AG10803 (cell line): ENCODE measurements at places on chromosomes 13 and 19.

GRCh38 chr19:35889370-35890112 is 10.8 kb downstream of the NFKBID start:
- no peak for DNase-seq

DNA sequence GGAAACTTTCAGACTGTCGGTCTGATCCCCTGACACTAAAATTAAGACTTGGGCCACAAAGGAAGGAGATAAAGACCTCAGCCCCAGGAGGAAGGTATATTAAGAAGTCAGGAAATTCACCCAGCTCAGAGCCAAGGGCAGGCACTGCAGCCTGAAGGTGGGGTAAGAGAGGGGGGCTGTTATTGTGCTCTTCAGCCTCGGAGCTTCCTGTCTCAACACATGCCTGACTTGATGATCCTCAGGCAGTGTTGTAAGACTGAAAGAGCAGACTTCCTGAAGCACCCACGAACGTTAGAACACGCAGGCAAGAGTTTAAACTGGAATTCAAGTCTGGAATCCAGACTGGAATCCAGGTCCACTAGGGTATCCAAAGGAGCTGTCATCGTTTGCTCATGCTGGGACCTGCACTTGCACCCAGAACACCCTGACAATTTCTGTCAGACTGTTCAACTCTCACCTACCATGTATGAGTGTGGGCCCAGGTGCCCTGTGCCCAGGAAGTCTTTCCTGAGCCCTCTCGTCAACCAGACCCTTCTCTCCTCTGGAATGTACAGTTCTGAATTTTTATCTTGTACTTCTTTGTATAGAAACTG is 10.7 kb upstream of the FLT1 start:
- no peak for DNase-seq

- DNase-seq, result peak; percentile 16
Observed at GRCh38 chr13:45623516-45624090, 8.1 kb upstream of the ERICH6B start.

GRCh38 chr13:77563111-77563510 is 27.6 kb downstream of the SCEL start:
- peak; percentile 20 for DNase-seq

GRCh38 chr13:83992566-83993358 is 110.5 kb upstream of the SLITRK1 start:
- DNase-seq, result peak; percentile 5

DNA sequence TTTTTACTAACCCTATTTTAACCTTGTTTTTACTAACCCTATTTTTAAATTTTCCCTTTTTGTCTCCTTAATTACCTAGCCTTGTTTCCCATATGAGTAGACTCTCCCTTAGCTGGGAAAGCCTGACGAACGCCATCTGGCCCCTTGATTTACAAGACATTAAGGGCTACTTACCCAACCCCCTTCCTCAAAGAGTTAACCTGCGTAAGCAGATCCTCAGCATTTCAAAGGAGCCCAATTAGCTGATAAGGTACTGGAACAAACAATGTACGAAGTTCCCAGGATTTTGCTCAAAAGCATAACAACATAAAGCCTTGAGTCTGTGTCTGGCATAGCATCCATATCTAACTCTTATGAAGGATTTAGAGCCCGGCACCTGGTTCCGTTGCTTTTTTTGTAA is 4.7 kb upstream of the MVB12A start:
- DNase-seq, result no peak

DNA sequence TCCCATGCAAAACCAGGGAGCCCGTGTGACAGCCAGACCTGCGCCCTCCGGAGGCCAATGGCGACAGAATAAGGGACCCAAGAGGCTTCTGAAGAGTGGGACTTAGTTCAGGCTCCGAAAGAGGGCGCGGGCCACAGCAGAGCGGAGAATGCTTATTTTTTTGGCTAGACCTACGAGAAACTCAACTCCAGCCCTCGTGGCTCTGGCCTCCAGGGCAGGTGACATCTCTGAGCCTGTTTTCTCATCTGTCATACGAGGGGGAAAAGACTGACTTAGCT is 23.0 kb downstream of the DPP9 start:
- DNase-seq, result no peak

- peak; percentile 70 for DNase-seq
Observed at GRCh38 chr19:35063940-35064818, 22.7 kb downstream of the HPN start.

- DNase-seq, result no peak
Observed at GRCh38 chr13:56412856-56413255, 727.9 kb upstream of the PRR20A start.

GRCh38 chr19:13281567-13282291 is 131.5 kb downstream of the IER2 start:
- DNase-seq, result peak; percentile 17

DNA sequence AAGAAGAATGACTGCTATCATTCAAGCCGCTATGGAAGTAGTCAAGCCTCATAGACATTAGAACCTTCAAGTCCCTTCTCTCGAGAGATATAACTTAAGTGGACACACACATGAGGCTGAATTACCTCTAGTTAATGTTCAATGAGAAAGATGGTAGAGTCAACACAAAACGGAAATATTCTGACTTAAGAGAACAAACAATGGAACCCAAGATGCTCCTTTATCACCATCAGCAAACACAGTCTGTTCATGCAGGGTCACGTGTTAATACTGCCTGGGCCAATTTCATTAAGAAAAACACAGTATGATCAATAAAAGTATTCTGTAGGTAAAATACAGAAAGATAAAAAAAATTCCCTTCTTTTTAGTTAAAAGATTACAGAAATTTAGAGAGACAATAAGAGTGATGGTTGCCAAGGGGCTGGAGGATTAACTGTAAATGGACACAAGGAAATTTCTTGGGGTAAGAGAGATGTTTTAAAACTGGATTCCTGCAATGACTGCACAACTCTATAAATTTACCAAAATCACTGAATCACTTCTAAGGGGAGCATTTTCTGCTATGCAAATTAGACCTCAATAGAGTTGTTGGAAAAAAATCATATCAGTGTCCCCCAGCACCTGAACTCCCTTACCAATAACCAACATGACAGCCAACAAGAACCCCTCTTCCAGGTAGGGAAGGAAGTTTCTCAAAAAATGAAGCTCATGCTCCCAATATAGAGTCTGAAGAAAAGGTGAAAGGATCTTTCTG is 256.6 kb downstream of the ABCC4 start:
- no peak for DNase-seq

DNA sequence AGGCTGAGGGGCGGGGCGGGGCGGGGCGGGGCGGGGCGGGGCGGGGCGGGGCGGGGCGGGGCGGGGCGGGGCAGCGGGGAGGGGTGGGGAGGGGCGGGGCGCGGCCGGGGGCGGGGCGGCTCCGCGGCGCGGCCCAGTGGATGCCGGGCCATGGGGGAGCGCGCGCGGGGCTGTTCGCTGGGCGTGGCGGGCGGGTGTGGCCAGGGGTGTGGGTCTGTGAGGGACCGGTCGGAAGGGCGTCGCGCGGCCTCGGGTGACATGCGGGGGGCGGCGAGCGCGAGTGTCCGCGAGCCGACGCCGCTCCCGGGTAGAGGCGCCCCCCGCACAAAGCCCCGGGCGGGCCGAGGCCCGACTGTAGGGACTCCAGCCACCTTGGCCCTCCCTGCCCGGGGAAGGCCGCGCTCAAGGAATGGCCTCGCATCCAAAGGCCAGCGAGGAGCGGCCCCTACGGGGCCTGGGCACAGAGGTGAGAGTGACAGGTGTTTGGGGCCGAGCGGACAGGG is at the start of gene ZFP28:
ZFP28 (plus strand) TSS at position 188 of the 503 bp plus-strand sequence; CDS start at position 259, 71 bp downstream.
- no peak for DNase-seq

- DNase-seq, result peak; percentile 21
Observed at GRCh38 chr19:49327878-49328544, 3.0 kb upstream of the SLC6A16 start.

DNA sequence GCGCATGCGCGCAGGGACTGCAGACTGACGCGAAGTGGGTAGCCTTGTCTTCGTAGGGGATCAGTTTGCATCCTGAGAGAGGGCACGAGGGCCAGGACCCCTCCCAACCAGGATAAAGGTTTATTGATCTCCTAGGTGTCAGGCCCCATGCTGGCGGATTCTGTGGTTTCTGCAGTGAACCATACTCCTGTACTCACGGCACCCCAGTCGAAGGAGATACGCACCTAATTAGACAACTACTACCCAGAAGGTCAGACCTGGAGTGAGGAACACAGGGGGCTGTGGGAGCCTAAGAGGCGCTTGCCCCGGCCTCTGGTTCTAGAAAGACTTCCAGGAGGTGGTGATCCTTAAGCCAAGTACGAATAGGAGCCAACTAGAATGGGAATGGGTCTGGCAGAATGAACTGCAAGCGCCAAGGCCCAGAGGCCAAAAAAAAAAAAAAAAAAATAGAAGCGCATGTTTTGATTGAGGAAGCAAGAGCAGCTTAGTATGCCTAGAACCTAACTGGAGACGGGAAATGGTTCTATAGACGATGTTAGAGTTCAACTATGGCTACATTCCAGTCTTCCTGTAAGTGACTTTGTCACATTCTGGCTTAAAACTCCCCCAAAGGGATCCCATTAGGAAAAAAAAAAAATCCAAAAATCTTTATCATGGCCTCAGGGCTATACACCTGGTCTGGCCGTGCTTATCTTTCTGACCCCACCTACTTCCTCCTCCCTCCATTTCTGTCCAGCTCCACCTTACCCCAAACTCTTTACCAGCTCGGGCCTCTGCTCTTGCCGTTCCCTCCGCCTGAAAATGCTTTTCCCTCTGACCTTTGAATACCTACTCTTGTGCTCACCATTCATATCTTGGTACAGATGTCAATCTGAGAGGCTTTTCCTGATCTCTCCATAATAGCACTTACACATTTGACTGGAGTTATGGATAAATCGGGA is 902 bp upstream of the ZNF428 start:
- DNase-seq, result no peak

GRCh38 chr19:35555301-35556005 is 8.0 kb downstream of the ATP4A start:
- peak; percentile 30 for DNase-seq

GRCh38 chr13:43838909-43839308 is 40.6 kb downstream of the CCDC122 start:
- peak; percentile 92 for DNase-seq

GRCh38 chr13:102724923-102725322 is 30.1 kb upstream of the METTL21C start:
- DNase-seq, result peak; percentile 83

GRCh38 chr19:51815043-51815442 is 20.1 kb downstream of the FPR3 start:
- DNase-seq, result no peak

DNA sequence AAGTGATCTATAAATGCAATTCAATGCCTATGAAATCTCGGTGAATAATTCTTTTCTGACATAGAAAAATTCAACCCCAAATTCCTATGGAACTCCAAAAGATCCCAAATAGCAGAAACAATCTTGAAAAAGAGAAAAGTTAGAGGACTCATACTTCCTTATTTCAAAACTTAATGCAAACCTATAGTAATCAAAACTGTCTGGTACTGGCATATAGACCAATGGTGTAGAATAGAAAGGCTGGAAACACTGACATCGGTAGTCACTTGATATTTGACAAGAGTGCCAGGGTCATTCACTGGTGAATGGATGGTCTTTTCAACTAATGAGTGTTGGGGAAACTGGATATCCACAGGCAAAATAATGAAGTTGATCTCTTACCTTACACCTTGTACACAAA is 637.1 kb upstream of the PCDH9 start:
- DNase-seq, result no peak

DNA sequence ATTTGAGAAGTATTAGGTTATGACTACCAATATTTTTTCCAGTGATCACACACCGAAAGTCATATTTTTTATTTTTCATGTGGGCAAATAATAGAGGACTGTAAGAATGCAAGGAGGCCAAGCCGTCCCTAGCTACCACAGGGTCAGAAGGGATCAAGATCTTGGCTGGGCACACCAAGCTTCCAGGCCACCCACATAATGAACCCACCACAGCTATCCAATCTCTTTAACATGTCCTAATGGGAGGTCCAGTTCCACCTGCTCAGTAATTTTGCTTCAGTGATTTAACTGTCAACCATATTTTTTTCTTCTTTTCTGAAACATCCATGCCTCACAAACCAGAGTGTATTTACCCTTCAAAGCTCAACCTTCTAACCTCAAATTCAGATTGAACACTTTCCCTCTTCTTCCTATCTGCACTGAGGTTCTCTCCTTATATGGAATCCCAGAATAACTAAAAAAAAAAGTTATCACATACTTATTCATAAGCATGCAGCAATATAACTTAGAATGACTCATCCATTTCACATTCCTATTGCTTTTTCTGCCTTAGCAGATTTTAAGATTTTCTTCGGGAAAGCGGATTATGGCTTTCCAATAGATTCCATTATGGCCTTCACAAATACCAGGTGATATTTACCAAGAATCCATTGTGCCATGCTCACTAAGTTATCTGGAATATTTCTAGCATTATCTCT is 12.2 kb downstream of the ARGLU1 start:
- DNase-seq, result no peak

GRCh38 chr19:18399008-18399407 is 1.6 kb upstream of the LRRC25 start:
- peak; percentile 73 for DNase-seq

DNA sequence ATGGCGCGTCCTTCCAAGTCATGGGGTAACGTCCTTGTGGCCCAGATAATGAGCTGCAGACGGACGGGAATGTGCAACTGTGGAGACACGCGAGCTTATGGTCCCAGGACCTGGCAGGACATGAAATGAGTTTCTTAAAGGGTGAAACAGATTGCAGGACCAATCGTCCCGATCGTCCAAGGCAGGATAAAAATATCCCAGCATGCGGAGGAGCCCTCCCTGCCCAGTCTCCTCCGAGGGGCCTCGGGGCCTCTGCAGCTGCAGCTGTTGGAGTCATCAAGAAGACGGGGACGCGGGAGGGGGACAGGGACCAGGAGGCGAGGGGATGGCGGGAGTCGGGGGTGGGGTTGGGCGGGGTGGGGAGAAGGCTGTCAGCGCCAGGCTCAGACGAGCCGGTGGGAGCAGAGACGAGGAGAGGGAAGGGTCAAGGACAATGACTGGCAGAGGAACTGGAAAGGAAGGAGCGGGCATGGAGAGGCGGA is 14.4 kb upstream of the GARIN5A start:
- DNase-seq, result peak; percentile 16

DNA sequence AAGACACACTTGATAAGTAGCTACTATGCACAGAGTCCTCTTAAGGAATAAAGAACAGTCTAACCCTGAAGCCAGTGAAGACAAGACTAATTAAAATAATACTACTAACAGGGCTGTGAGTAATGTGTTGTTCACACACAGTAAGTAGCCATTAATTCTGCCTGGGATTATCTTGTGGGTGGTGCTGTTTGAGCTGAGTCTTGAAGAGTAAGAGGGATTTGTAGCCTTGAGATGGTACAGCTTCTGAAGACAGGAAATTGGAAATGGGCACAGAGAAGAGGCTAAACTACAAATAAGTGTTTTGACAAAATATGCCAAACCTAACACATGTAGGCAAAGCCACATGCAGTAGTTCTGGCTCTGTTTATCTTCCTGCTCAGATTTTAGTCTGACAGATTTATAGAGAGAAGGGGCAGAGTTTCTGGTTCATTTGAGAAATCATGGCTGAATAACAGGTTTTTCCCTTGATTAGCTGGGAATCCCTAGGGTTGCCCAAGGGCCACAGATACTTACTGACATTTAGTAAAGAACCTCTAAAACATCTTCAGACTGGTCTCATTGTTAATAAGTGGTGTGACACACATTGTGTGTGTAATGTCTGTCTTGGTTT is 38.0 kb downstream of the ITGBL1 start:
- peak; percentile 28 for DNase-seq

GRCh38 chr19:8194528-8195267 is 14.5 kb upstream of the CERS4 start:
- no peak for DNase-seq

GRCh38 chr19:7900931-7901330 is 2.7 kb upstream of the MAP2K7 start:
- DNase-seq, result no peak

GRCh38 chr13:98487522-98487921 is 89.4 kb downstream of the STK24 start:
- DNase-seq, result no peak

GRCh38 chr13:110388108-110388943 is 81.2 kb downstream of the COL4A2 start:
- peak; percentile 87 for DNase-seq
